ENCODE measurements at places on chromosomes 2 and 18.

- DNase-seq: no peak
These were observed 79.0 kb downstream of the PTGR3 start for GRCh38 chr18:75129717-75130477.

DNA sequence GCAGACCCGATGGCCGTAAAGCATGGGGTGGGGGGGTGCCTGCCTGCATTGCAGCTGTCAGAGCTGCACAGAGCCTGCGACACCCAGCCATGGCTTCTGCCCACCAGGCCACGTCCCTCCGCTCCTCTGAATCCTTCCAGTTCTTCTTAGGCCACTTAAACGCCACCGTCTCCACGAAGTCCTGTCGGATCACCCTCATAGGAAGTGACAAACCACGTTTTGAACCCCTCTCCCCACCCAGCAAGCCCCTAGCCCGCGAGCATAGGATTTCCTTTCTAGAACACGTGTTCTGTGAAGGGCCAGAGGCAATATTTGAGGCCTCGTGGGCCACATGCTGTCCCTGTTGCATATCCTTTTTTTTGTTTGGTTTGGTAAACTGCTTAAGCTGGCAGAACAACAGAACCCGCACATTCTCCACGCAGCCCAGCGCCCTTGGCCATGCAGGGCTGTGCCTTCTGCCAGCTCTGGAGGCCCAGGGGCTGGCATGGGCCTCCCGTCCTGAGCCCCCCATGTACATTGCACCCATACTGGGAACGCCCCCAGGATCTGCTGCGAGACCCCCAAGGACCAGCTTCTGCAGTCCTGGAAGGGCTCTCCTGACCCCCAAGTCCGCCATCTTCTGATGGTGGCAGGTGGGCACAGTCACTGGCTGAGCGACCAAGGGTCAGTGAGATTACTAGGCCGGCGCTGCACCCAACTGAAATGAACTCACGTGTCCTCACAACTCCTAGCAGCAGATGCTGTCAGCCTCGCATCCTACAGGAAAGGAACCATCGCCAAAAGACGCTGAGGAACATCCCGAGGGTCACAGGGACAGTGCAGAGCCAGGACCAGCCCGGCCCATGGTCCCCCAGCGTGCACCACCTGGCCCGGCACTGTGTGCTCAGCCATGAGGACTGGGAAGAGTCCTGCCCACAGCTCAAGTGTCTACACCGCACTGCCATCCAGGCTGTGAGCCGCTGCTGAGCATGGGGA, 35.1 kb downstream of the ADI1 start:
- no peak for DNase-seq

DNA sequence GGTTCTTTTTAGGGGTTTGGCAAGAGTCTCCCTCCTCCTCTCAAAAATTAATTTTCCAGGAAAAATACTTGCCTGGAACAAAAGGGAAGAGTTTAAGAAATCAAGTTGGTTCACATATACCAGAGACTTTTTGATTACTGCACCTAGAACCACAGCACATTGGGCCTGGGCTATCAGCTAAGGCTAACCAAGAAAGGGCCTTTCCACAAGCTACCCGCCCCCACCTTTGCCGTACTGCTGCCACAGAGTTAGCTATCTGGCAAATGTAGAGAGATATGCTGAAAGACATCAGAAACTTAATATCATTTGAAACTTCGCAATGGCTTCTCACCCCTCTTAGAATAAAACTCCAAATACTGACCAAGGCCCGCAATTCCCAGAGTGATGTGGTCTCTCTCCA, 76.9 kb downstream of the AAK1 start:
- DNase-seq: no peak

DNA sequence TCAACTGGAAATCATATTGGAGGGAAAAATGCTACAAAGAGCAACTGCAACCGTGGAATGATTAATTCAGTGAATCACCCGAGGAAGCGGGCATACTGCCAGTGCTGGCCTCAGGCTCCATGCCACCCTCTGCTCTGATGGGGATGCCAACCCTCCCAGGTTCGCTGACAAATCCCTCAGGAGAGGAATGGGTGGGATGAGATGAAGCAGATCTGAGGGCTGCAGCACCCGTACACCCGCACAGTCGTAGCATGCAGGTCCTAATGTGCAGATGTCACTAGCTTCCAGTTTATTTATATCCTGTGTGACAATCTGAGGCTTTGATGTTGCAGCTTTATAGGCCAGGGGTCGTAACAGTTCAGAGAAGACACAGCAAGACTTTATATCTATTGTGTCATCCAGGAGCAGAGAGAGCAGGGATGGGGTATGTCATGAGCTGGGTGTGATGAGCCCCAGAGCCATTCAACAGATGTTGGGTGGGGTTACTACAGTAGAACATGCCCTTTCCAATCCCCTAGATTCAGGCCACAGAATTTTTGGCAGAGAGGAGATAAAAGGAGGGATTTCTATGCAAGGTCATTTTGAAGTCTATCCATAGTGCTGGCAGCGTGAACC, 44.6 kb downstream of the DPP4 start:
- DNase-seq: peak; percentile 41

DNA sequence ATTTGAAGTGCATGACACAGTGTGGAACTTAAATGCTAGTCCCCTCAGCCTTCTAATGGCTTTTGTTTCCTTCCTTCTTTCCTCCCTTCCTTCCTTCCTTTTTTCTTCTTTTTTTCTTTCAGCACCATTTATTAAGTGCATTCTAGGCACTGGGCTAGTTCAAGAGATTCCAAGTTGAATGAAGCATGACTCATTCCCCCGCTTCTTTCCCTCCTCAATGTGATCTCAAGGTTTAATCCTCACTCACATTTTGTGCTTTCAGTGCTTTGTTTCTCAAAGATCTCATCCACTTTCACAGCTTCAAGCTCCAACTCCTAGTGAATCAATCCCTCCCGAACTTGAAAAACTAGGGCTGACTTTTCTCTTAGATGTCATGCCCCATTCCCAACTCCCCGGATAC, 90.1 kb downstream of the LBH start:
- DNase-seq: peak; percentile 40

- DNase-seq: peak; percentile 61
These were observed 156.6 kb downstream of the DYSF start for GRCh38 chr2:71609958-71610357.

- peak; percentile 38 for DNase-seq
These were observed 159.3 kb downstream of the SCG2 start for GRCh38 chr2:223442847-223443246.
